ENCODE measurements at places on chromosomes 3 and 15.

- no peak for DNase-seq
Measured at GRCh38 chr3:42846685-42847522, 28.8 kb downstream of the CYP8B1 start.

- no peak for DNase-seq
Measured at GRCh38 chr3:126341755-126342150, 15.5 kb downstream of the KLF15 start.

- no peak for DNase-seq
Measured at GRCh38 chr3:73866846-73867245, 242.1 kb upstream of the PDZRN3 start.

DNA sequence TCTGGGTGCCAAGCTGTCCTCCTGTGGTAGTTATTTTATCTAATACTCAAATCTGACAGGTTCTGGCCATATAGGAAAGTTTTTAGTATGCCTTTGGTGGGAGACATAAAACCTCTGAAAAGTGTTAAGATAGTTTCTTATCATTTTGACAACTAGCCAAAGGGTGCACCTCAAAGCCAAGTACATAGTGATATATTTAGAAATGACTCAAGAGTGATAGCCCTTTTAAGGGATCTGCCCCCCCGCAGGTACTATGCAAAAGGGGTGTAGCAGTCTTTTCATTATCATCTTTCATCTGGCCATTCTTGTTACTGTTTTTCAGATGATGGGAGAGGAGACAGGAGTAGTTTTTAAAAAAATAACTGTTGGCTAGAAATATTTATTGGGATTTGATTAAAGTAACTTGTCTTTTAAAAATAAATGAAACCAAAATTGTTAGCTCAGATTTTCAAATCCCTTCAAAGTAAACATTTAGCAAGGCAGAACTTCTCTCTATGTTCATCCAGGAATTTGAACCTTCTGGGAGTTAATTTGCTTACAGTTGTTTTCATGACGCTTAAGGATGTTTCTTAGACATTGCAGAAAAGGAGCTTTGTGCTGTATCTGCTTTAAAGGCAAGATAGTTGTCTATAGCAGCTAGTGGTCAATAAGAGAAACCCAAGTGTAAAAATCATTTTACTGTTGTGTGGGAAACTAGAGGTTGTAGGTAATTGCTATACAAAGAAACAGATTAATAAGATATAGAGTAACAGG, 5.1 kb downstream of the PHLDB2 start:
- DNase-seq: no peak

- DNase-seq: no peak
Measured at GRCh38 chr3:33000691-33001385, 49.4 kb downstream of the CCR4 start.

DNA sequence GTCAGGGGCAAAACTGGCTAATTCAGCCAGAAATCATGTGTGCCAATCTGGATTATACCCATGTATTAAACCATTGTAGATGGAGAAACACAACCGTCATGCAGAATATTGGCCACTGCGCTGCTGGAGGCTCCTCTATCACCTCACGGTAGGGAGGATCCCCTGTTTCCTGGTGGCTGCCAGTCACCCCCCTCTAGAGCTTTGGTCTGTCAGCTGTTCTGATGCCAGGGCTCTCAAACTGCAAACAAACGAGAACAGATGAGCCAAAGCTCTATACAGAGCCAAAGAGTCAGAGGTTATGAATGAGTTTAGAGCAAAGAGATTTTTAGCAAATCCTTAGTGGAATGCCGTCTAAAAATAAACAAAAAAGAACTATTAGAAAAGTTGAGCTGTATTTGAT, 62.5 kb downstream of the IL20RB start:
- DNase-seq: no peak

- DNase-seq: no peak
Measured at GRCh38 chr3:45746777-45747622, 49.3 kb downstream of the SLC6A20 start.

GRCh38 chr3:118543832-118544231, 490.8 kb downstream of the IGSF11 start:
- no peak for DNase-seq

DNA sequence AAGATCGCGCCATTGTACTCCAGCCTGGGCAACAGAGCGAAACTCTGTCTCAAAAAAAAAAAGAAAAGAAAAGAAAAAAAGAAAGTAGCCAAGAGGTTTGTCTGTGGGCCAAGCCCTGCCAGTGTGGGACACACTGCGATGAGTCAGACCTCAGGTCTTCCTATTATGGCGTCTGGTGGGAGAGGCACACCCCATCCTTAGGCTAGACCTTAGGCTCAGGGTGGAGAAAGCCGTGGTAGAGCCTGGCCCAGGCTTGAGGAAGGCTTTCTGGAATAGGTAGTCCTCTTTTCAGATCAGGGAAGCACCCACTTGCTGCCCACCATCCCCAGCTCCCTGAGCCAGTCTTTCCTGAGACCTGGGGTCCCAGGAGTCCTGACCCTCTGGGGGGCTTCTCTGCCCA, 6.0 kb downstream of the HEMK1 start:
- no peak for DNase-seq

DNA sequence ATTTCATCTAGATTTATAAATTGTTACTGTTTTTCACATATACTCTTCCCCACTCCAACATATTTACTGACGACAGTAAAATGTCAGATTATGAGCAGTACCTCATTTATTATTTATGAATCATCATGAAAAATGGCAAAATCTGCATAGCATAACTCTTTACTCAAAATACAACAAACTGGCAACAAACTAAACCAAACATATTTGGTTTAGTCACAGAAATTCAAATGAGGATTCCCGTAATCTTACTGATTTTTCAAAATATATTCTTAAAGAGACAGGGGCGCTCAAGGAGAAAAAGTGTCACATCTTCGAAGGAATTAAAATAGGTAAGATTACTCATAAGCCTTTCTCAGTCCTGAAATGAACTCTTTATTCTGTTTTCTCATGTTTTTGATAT, 3.0 kb upstream of the GPR87 start:
- DNase-seq: peak; percentile 57

DNA sequence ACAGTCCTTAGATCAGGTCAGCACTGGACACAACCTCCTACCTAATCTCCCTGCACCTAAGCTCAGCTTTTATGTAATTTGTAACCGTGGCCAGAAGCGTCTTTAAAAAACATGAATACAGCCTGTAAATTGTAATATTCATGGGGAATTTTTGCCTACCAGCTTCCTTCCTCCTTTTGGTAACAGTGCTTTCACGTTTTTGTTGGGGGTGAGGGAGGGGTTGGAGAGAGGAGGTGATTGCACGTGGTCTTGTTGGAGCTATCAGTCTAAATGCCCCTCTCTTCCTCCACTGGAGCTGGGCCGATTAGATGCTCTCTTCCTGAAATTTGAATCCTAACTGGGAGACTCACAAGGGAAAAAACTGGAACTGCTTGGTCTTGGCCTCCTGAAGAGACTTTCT, 35.1 kb upstream of the SCN5A start:
- DNase-seq: no peak

GRCh38 chr3:124142389-124142970, 150.6 kb upstream of the ROPN1 start:
- DNase-seq: no peak

DNA sequence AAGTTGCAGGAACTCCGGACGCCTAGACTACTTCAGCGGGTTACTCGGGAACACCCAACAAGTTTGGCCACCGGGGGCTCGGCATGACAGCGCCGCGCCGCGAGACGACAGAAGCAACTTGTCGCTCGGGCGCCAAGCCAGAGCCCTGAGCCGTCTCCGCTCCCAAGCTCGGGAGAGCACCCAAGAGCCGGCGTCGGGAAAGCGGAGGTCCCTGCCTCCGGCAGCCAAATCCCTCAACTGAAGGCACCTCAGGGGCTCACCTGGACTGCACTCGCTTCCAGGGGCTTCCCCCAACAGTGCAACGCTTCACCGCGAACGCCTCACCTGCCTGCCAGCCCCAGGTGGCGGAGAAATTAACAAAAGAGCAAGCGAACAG, 640 bp downstream of the MB21D2 start:
- DNase-seq: peak; percentile 73

GRCh38 chr3:120726791-120727190, 15.5 kb downstream of the RABL3 start:
- peak; percentile 28 for DNase-seq
